ENCODE measurements at places on chromosomes 1 and 21. TPM values are rescaled to one million over a fixed set of nuclear protein-coding genes. Genes with fewer than 3 reads are reported as not detected.

The PIGC gene
- 32.1 TPM for total RNA-seq

The S100PBP gene
- 24.6 TPM for total RNA-seq

The KCNK1 gene
- 0.66 TPM for total RNA-seq

The UTS2 gene
- 1.1 TPM for total RNA-seq

The ADORA1 gene
- 0.28 TPM for total RNA-seq

The GRHL3 gene
- 0.90 TPM for total RNA-seq

Data from thymus (tissue), 14 donors.